Esophagus muscularis mucosa (tissue), 4 donors: ENCODE measurements at places on chromosomes 5 and 9. TPM values are rescaled to one million over a fixed set of nuclear protein-coding genes. Genes with fewer than 3 reads are reported as not detected.

The JAKMIP2 gene
- total RNA-seq = 1.7 TPM

The C9orf40 gene
- total RNA-seq = 6.2 TPM

The BBLN gene
- total RNA-seq = 157 TPM

The TEX48 gene
- total RNA-seq = not detected

The TMED9 gene
- 75.7 TPM for total RNA-seq

The FNBP1 gene
- total RNA-seq = 177 TPM

The DBH gene
- total RNA-seq = 0.06 TPM

The NOXA1 gene
- 2.1 TPM for total RNA-seq

The GABRA6 gene
- not detected for total RNA-seq

The ITK gene
- total RNA-seq = 2.1 TPM

The ECSCR gene
- 38.8 TPM for total RNA-seq

The TAS2R1 gene
- not detected for total RNA-seq

The ARL14EPL gene
- total RNA-seq = not detected

The PLCXD3 gene
- total RNA-seq = 3.0 TPM

The LCN2 gene
- not detected for total RNA-seq

The TMEM252 gene
- 0.34 TPM for total RNA-seq

The AGXT2 gene
- total RNA-seq = not detected

The PRRX2 gene
- 10.2 TPM for total RNA-seq

The CDH6 gene
- 5.3 TPM for total RNA-seq
